Activated naive CD4-positive, alpha-beta T cell treated with anti-CD3 and anti-CD28 coated beads for 36 hours (primary cell): ENCODE measurements at places on chromosomes 2 and 18. TPM values are rescaled to one million over a fixed set of nuclear protein-coding genes. Genes with fewer than 3 reads are reported as not detected.

DNA sequence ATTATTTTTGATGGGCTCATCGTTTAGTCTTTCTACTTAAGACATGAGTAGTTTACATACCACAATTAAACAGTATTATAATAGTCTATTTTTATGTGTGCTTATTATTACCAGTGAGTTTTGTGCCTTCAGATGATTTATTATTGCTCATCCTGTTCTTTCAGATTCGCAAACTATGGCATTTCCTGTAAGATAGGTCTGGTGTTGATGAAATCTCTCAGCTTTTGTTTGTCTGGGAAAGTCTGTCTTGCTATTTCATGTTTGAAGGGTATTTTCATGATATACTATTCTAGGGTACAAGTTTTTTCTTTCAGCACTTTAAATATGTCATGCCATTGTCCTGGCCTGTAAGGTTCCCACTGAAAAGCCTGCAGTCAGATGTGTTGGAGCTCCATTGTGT, 101.3 kb downstream of the DNAH7 start:
- no peak overlapping the region for H3K27ac ChIP-seq
- H3K36me3 ChIP-seq = no peaks in the 10 kb centered on the region
- H3K4me3 ChIP-seq = no peak overlapping the region
- no peaks in the 10 kb centered on the region for H3K4me1 ChIP-seq
- no peaks in the 10 kb centered on the region for H3K27me3 ChIP-seq

- no peaks in the 10 kb centered on the region for H3K4me1 ChIP-seq
- H3K27me3 ChIP-seq = peaks cover 4% of the 10 kb centered on the region
- no peak overlapping the region for H3K4me3 ChIP-seq
- no peak for DNase-seq
These were observed 185.1 kb downstream of the TCF4 start for GRCh38 chr18:55402731-55403405.

GRCh38 chr2:54347622-54348021, 91.6 kb upstream of the TSPYL6 start:
- H3K4me3 ChIP-seq = no peak overlapping the region
- H3K36me3 ChIP-seq = no peaks in the 10 kb centered on the region
- H3K27me3 ChIP-seq = no peaks in the 10 kb centered on the region
- H3K4me1 ChIP-seq = no peaks in the 10 kb centered on the region

- no peak overlapping the region for H3K4me3 ChIP-seq
- DNase-seq = no peak
- no peaks in the 10 kb centered on the region for H3K36me3 ChIP-seq
- no peak overlapping the region for H3K27ac ChIP-seq
These were observed 100.1 kb upstream of the ASAP2 start for GRCh38 chr2:9106338-9107167.

GRCh38 chr2:131801210-131801744, 273.6 kb downstream of the CCDC74A start:
- DNase-seq = no peak
- no peak overlapping the region for H3K27ac ChIP-seq
- peaks cover 3% of the 10 kb centered on the region for H3K27me3 ChIP-seq
- H3K36me3 ChIP-seq = no peaks in the 10 kb centered on the region

GRCh38 chr2:181911830-181912229, 20.3 kb downstream of the ITPRID2 start:
- H3K27ac ChIP-seq = no peak overlapping the region
- peaks cover 26% of the 10 kb centered on the region for H3K36me3 ChIP-seq
- H3K27me3 ChIP-seq = no peaks in the 10 kb centered on the region
- DNase-seq = no peak
- H3K4me3 ChIP-seq = no peak overlapping the region
- peaks cover 7% of the 10 kb centered on the region for H3K4me1 ChIP-seq

DNA sequence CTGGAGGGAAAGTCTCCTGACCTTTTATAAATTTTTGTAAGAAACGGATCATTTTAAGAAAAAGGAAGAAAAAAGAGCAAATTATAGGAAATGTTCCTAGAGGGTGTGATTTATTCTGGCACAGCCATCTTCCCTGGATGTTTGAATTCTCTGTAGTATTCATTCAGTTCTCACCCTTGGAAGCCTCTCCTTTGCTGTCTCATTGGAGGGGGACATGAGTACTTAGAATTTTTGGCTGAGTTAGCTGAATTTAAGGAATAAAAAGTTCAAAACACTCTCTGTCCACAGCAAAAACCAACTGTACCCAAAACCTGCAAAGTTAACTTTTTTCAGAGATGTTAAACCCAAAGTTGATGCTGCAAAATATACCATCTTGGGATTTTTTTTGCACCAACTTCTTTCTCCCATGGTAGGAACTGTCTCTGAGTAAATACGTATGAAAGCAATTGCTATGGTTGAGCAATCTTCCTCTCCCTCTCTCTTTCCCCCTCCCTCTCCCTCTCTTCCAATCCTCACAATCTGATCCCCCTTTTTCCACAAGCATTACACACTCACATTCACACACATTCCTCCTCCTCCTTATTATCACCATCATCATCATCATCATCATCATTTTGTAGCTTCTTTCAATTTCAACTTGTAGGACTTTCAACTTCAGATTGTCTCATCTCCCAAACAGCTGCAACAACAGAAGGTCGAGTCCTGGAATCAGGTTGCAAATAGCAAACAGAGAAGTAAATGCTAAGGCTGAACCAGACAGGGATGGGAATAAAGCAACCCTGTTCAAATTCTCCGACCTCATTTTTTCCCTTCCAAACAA, 183.7 kb downstream of the GFPT1 start:
- DNase-seq = no peak
- H3K4me3 ChIP-seq = no peak overlapping the region
- no peaks in the 10 kb centered on the region for H3K4me1 ChIP-seq
- H3K36me3 ChIP-seq = no peaks in the 10 kb centered on the region
- peaks cover 4% of the 10 kb centered on the region for H3K27me3 ChIP-seq

DNA sequence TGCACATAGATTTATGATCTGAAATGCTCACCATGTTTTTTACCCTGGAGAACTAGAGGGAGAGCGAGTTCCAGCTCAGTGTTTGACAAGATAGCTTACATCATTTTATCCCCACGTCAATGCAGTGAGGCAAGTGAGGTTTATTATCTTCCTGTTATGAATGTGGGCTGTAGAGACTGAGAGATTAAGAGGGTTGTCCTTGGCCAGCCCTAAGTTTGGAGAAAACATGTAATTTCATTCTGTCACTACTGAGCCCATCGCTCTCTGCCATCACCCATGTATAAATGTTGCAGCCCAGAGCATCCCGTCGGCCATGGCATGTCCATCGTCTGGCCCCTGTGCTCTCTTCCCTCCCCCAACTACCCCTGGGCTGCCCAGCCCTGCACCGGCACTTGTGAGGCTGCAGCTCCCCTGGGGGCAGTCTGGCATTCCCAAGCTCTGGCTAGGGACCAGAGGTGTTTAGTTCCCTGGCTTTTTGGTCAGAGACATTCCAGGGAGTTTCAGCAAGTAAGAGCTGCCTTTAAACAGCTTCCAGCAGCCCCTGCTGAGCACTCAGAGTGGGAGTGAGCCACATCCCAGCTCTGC, 136.7 kb downstream of the ANTXR1 start:
- no peaks in the 10 kb centered on the region for H3K4me1 ChIP-seq
- H3K36me3 ChIP-seq = no peaks in the 10 kb centered on the region
- no peak for DNase-seq
- H3K27ac ChIP-seq = no peak overlapping the region
- peaks cover 4% of the 10 kb centered on the region for H3K27me3 ChIP-seq

GRCh38 chr2:24913911-24914310, 6.1 kb downstream of the ADCY3 start:
- peaks cover 58% of the 10 kb centered on the region for H3K36me3 ChIP-seq
- H3K4me3 ChIP-seq = no peak overlapping the region
- peaks cover 25% of the 10 kb centered on the region for H3K4me1 ChIP-seq
- no peak overlapping the region for H3K27ac ChIP-seq

DNA sequence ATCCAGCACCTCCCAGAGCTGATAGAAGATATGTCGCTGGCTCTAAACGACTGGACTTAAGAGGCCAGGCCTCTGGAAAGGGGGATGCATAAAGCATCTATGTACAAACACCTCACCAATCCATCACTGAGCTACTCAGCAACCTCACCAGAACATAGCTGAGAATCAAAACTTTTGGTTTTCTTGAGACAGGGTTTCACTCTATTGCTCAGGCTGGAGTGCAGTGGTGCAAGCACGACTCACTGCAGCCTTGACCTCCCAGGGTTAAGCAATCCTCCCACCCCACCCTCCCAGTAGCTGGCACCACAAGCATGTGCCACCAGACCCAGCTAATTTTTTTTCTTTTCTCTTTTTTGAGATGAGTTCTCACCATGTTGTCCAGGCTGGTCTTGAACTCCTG, 62.9 kb upstream of the MSH6 start:
- no peak overlapping the region for H3K4me3 ChIP-seq
- no peak overlapping the region for H3K27ac ChIP-seq
- H3K4me1 ChIP-seq = no peaks in the 10 kb centered on the region
- DNase-seq = no peak
- no peaks in the 10 kb centered on the region for H3K36me3 ChIP-seq
- H3K27me3 ChIP-seq = no peaks in the 10 kb centered on the region

GRCh38 chr2:150732064-150732463, 244.6 kb upstream of the RND3 start:
- no peak overlapping the region for H3K4me3 ChIP-seq
- DNase-seq = no peak
- no peaks in the 10 kb centered on the region for H3K36me3 ChIP-seq
- no peaks in the 10 kb centered on the region for H3K27me3 ChIP-seq
- H3K27ac ChIP-seq = no peak overlapping the region

GRCh38 chr2:157898591-157898996, 22.5 kb upstream of the ACVR1 start:
- peak; percentile 87 for DNase-seq
- no peaks in the 10 kb centered on the region for H3K27me3 ChIP-seq
- H3K36me3 ChIP-seq = no peaks in the 10 kb centered on the region
- peak overlapping the region; percentile 99 for H3K27ac ChIP-seq
- H3K4me3 ChIP-seq = peak overlapping the region; percentile 76

GRCh38 chr2:40034801-40035200, 255.7 kb upstream of the THUMPD2 start:
- H3K4me3 ChIP-seq = no peak overlapping the region
- H3K36me3 ChIP-seq = no peaks in the 10 kb centered on the region
- no peak for DNase-seq
- H3K27ac ChIP-seq = no peak overlapping the region

DNA sequence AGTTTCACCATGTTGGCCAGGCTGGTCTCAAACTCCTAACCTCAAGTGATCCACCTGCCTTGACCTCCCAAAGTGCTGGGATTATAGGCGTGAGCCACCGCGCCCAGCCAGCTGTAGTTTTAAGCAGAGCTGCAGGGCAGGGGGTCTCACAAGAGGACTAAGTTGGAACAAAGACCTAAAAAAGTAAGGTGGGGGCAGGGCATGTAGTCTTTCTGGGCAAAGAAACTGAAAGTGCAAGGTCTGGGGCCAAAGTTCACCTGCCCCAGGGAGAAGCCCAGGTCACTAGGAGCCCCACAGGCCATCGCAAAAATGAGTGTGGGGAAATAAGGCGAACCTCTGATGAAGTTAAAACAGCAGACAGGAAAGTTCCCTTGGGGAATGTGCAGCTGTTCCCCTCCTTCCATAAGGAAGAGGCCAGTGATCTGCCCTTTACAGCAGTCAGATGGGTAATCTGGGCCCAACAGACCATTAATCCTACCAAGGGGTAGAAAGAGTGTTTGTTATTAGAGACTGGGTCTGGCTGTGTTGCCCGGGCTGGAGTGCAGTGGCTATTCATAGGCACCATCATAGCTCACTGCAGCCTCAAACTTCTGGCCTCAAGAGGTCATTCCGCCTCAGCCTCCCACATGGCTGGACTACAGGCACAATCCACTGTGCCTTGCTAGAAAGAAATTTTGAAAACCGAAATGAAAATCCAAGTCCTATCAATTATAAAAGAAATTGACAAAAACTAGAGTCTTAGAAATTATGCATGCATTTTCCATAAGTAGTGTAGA, 2.8 kb downstream of the SCLY start:
- DNase-seq = no peak
- no peak overlapping the region for H3K4me3 ChIP-seq
- H3K27ac ChIP-seq = no peak overlapping the region
- H3K27me3 ChIP-seq = no peaks in the 10 kb centered on the region

The IL36RN gene
- total RNA-seq = not detected

The CDCA7 gene
- 74.7 TPM for total RNA-seq

The UPP2 gene
- total RNA-seq = not detected

The SMYD1 gene
- not detected for total RNA-seq
